ENCODE measurements at places on chromosomes 13 and 19.

DNA sequence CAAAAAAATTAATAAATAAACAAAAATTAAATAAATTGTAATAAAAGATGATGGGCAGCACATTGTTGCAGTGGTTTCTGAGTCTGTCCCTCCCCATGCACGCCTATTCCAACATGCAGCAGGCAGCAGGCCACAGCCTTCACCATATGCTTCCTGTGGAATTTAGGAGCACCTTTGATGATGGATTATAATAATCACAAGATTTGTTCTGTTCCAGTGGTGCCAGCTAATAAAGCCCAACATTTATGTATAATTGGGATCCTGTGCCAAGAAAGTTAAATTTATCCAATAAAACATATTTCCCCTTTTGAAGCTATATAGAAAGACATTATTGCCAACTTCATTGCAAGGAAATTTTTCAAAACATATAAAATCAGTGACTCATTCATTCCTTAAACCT, 328.6 kb downstream of the FGF14 start:
- DNase-seq: no peak

GRCh38 chr19:12991296-12991695, 4.0 kb upstream of the NFIX start:
- DNase-seq: no peak

DNA sequence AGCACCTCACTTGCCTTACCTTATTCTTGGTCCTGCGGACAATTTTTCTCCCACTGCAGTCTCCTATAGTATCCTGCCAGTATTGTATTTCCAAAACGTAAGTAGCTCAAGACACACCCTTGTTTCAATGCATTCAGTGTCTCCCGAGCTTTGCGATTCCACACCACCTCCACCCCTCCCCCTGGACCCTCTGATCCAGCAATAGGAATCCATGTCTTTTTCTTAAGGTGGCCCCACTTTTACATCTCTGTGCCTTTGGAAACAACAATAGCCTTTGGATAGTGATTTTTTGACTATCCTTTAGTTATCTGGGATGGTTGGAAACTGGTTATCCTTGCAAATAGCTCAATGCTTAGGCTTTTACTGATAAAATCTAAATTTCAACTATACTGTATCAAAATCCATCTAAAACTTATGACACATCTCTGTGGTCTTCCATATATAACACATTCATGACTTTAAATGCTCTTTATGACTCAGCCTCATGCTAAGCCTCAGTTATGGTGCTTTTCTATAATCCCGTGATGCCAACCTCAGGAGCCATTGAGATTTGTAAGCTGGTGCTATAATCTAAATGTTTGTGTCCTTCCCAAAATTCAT, 27.1 kb downstream of the FAM216B start:
- no peak for DNase-seq

GRCh38 chr13:79786176-79786575, 305.2 kb downstream of the NDFIP2 start:
- no peak for DNase-seq

DNA sequence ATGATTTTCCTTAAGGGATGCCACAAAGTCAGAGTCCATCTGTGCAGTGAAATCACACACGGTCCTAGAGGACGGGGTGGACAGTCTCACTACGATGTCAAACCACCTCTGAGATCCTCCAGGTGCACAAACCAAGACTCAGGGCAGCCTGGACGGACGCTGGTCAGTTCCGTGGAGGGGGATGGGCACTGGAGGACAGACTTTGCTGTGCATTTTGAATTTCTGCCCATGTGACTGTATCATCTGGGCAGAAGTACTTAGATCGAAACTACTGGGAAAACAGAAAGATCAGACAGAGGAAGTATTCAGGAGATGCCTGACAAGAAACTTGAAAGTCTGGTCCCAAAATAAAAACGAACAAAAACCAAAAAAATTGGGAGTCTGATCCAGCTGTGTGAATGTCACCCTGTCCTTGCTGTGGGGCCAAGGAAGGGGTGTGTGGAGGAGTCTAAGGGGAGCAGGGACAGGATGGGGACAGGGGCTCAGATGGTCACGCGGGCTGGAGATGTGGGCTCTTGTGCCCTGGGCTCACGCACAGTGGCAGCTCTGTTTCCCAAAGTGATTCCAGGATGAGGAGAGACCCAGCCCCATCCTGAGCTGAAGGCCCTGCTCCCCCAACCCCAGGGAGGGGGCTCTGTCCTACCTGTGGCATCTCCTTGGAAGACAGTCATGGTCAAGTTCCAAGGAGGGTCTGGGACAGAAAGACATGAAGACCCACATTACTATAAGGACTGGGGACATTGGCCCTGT, 1.5 kb downstream of the SIGLEC8 start:
- DNase-seq: no peak

Data from esophagus muscularis mucosa (tissue), 4 donors.